T-helper 2 cell (primary cell): ENCODE measurements at places on chromosomes 2 and 18.

DNA sequence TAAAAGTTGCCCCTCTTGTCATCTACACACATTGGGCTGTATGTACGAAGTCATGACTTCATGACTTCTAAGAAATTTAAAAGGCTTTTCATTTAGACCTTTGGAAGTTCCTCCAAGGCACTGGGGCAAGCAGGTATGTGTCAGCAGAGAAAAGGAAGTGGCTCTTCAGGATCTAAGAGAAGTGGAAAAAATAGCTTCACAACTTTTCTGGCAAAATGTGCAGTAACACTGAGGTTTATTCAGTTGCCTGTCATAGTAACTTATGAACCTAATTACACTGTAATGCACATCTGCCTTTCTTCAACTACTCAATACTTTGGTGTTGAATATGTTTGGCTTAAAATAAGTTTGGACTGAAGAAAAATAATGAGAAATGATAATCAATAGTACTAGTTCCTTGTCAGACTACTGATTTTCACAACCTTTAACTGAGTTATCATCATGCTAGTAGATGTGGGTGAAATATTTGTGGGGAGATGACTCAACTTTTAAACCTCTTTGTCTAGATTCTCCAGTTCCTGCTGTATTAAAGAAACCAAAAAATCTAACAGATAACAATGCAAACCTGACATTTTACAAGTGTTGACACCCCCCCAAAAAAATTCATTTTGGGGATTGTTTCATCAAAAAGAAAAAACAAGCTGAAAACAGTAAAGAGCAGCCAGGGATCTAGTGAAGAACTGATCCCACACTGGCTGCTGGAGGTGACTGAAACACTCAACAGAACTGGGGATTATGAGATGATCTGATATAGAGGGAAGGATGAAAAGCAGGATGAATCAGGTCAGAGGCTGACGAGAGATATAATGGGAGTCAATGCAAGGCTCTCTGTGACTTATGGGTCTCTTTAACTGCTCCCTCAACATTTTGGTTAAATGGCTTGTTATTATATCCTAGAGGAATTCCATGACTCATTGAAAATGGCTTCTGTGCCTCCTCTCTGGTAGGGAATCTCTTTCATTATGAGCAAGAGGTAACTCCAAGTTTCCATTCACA is 84.6 kb downstream of the COLEC12 start:
- DNase-seq = no peak

DNA sequence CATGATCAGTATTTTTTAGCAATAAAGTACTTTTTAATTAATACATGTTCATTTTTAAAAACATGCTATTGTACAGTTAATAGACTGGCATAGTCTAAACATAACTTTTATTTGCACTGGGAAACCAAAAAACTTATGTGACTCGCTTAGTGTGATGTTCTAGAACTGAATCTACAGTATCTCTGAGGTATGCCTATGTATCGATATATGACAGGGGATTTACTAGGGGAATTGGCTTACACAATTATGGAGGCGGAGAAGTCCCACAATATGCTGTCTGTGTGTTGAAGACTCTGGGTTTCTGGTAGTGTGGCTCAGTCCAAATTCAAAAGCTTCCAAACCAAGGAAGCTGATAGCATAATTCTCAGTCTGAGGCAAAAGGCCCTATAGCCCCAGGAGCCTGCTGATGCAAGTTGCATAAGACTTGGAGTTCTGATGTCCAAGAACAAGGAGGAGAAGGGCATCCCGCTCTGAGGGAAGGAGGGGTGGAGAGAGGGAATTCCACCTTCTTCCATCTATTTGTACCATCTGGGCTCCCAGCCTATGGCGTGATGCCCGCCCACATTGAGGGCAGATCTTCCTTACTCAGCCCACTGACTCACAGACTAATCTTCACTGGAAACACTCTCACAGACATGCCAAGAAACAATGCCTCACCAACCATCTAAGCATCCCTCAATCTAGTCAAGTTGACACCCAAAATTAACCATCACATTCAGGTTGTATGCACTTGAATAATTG is 27.5 kb downstream of the ZNF638 start:
- no peak for DNase-seq

GRCh38 chr18:21192308-21192624 is 49.8 kb upstream of the GREB1L start:
- DNase-seq = no peak

GRCh38 chr2:213021971-213022899 is 129.2 kb downstream of the IKZF2 start:
- DNase-seq = peak; percentile 89

DNA sequence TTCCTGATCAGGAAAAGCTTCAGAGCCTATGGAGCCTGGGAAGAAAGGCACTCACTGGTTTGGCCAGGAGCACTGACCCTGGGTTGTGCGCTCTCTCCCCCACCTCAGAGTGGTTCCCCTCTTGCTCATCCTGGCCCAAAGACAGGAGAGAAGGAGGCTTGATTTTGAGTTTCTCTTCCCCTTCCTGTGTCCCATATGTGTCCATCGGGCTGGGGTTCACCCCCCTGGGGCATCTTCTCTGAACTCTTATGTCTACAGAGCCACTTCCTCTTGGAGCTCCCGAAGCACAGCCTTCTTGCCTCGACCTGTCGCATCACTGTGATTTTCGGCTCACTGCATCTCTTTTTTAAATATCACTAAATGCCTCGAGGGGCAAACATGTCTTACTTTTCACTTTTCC is 692.3 kb downstream of the RNF144A start:
- DNase-seq = no peak

- no peak for DNase-seq
These were observed 95.8 kb downstream of the VSNL1 start for GRCh38 chr2:17636257-17636656.

GRCh38 chr18:10249801-10250200 is 204.6 kb upstream of the APCDD1 start:
- DNase-seq = no peak

- DNase-seq = no peak
These were observed 80.0 kb upstream of the CHRNA1 start for GRCh38 chr2:174844295-174844708.

- DNase-seq = no peak
These were observed 1282.8 kb upstream of the ACVR2A start for GRCh38 chr2:146561996-146562395.

DNA sequence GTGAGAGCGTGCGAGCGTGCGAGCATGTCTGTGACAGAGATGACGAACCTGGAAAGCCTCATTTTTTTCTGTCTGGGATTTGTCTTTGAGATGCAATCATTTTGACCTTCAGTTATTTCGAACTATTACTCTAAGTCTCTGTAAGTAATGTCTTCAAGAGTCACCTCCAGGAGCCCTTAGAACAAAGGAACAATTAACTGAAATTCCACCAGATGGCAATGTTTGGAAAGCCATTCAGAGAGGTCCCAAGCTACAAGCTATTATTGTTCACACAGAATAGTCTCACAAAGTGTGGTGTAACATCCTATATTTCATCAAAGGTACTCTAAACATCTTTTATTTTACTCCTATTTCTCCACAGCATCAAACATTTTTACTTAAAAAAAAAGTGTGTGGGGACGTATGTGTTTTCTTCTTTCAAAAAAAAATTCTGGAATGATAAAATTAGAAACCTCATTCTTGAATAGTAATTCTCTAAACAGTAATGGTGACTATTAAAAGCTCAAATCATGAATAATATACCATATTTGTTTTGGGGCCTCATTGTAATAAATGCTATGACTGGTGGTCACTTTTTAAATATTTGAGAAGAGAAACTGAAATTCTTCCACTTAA is 35.1 kb upstream of the MAPRE2 start:
- DNase-seq = no peak

DNA sequence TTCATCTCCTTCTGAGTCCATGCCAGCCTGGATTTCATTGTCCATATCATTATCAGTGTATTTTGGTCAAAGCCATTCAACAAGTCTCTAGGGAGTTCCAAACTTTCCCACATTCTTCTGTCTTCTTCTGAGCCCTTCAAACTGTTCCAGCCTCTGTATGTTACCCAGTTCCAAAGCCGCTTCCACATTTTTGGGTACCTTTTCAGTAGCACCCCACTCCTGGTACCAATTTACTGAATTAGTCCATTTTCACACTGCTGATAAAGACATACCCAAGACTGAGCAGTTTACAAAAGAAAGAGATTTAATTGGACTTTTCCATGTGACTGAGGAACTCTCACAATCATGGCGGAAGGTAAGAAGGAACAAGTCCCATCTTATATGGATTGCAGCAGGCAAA is 47.4 kb downstream of the TANC1 start:
- DNase-seq = no peak
